ENCODE measurements at places on chromosomes 6 and 20.
A peak's percentile ranks its signal among the peaks of the same experiment; 100 is the strongest.

DNA sequence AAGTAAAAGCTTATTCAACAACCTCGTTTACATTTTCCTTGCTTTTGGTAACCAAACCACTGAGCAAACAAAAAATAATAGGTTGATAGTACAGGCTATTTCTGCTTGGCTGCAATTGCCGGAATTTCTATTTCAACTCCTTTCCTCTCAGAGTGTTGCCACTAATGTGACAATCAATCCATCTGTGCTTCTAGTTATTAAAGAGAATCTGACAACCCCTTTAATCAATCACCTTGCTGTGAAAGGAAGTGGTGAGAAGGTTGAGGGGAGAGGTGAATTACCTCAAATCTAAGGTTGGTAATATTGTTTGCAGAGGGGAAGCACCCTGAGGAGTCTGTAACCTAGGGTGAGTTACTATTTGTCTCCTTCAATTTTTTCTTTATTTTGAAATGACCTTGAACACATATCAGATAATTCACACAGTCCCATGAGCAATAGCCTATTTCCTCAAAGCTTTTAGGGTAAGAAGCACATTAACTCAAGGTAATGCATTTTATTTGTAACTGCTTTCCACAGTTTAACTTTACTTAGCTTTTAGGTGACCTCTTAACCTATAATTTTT, 603.4 kb downstream of the MMUT start:
- DNase-seq: no peak

DNA sequence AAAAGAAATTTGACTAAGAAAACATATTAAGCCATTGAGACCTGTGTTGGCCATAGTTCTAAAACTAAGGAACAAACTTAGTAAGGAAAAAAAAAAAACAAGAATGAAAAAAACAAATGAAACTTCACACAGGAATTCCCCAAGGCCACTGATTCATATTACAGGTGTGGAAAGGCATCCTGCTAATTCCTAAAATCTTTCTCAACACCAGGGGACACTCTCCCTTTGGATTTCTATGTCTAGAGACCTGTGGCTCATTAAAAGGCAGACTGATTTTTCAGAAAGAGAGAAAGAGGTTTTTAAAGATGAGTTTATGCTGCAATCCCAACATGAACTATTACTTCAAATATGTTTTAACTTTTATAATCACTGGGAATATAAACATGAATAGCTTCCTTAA, at the start of gene OR12D1:
TSS of gene OR12D1 (plus strand) at position 341 of the 400 bp plus-strand sequence.
- DNase-seq: no peak

GRCh38 chr6:36757206-36757605, 59.6 kb downstream of the RAB44 start:
- DNase-seq: peak; percentile 14

- no peak for DNase-seq
These were observed 125.3 kb downstream of the FAM83B start for GRCh38 chr6:54971825-54972224.

DNA sequence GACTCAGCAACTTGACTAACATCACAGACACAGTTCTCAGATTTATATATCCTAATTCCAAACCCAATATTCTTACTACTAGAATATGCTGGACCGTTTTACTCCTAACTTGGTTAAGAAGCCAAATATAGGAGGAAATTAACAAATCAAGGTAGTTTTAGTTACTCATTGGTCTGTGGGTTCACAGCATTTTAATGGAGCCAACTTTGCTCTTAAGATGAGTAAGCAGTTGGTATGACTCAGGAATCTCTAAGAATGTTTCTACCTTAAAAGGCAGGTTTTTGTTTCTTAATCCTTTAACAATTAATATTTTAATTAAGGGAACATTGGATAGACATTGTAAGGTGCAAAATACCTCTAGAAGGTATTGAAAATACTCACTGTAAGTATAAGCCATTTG, 31.6 kb downstream of the OPRM1 start:
- DNase-seq: no peak

GRCh38 chr20:45044084-45044573, 56.8 kb downstream of the KCNS1 start:
- peak; percentile 21 for DNase-seq

- DNase-seq: peak; percentile 57
These were observed 4.8 kb upstream of the TRIM40 start for GRCh38 chr6:30130887-30131862.

GRCh38 chr20:1623501-1624205, 3.8 kb upstream of the SIRPB1 start:
- no peak for DNase-seq

DNA sequence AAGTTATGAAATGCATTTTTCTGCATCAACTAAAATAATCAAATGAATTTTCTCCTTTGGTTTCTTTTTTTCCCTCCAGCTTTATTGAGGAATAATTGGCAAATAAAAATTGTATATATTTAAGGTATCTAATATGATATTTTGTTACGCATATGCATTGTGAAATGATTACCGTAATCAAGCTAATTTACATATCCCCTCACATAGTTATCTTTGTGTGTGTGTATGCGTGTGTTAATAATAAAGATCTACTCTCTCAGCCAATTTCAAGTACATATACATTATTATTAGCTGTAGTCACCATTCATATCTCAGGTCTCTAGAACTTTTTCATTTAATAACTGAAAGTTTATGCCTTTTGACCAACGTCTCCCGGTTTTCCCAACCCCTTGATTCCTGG, 61.1 kb downstream of the SYCP2L start:
- no peak for DNase-seq
